Tibial nerve (tissue), 4 donors: ENCODE measurements at places on chromosomes 12 and 14. TPM values are rescaled to one million over a fixed set of nuclear protein-coding genes. Genes with fewer than 3 reads are reported as not detected.

The KRT3 gene
- total RNA-seq, result not detected

GRCh38 chr12:108629824-108630476, 3.7 kb downstream of the SELPLG start:
- H3K4me1 ChIP-seq, result peaks cover 33% of the 10 kb centered on the region
- no peaks in the 10 kb centered on the region for H3K36me3 ChIP-seq
- no peak for DNase-seq

- DNase-seq, result no peak
- H3K4me1 ChIP-seq, result no peaks in the 10 kb centered on the region
- H3K36me3 ChIP-seq, result no peaks in the 10 kb centered on the region
- H3K27ac ChIP-seq, result no peak overlapping the region
Observed at GRCh38 chr12:24617471-24617870, 331.4 kb downstream of the BCAT1 start.

The POU6F1 gene
- total RNA-seq, result 27.5 TPM

- H3K4me3 ChIP-seq, result no peak overlapping the region
- H3K27ac ChIP-seq, result no peak overlapping the region
- no peaks in the 10 kb centered on the region for H3K27me3 ChIP-seq
- no peak for DNase-seq
Observed at GRCh38 chr12:110765111-110765510, 22.4 kb upstream of the PPP1CC start.

The GAS2L3 gene
- 122 TPM for total RNA-seq

The GLI1 gene
- total RNA-seq, result 16.2 TPM

The LDHB gene
- total RNA-seq, result 248 TPM

DNA sequence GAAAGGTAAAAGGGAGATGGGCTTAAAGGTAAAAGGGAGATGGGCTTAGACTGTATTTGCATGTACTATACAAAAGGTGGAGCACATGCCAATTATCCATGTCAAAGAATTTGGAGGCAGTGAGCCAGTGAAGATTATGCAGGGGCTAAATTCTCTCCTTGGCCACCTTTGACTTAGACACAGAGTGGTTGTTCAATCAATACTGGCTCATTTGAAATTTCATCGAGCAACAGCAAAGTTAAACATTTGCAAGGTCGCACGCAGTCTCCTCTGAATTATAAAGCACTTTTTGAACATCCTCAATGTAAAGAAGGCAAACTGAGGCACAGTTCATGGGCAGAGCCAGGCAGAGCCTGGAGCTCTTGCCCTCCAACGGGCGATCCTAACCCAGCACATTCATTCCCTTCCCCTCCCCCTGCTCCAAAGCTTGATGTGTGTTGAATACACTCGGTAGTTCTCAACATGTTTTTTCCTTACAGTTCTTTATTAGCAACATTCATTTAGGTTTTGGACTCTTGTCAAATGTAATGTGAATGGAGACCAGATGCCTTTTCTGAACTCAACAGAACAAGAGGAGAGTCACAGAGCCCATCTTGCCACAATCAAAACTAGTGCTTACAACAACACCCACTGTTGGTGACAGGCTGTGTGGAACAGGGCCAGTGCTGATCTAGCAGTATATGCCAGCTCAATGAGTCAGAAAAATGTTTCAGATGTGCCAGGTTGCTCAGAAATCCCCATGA, 169.7 kb upstream of the G2E3 start:
- H3K4me3 ChIP-seq, result no peak overlapping the region
- no peaks in the 10 kb centered on the region for H3K27me3 ChIP-seq
- DNase-seq, result no peak
- H3K4me1 ChIP-seq, result no peaks in the 10 kb centered on the region
- no peak overlapping the region for H3K27ac ChIP-seq
- H3K36me3 ChIP-seq, result no peaks in the 10 kb centered on the region

GRCh38 chr14:99716850-99717681, 33.0 kb downstream of the CYP46A1 start:
- no peaks in the 10 kb centered on the region for H3K36me3 ChIP-seq
- H3K4me3 ChIP-seq, result no peak overlapping the region
- no peak for DNase-seq
- no peaks in the 10 kb centered on the region for H3K4me1 ChIP-seq
- H3K27ac ChIP-seq, result no peak overlapping the region
- H3K27me3 ChIP-seq, result no peaks in the 10 kb centered on the region

The PPFIA2 gene
- total RNA-seq, result 8.0 TPM

The SMIM41 gene
- 28.0 TPM for total RNA-seq
